ENCODE measurements at places on chromosomes 4 and X. TPM values are rescaled to one million over a fixed set of nuclear protein-coding genes. Genes with fewer than 3 reads are reported as not detected.

- H3K4me1 ChIP-seq, result no peaks in the 10 kb centered on the region
- H3K27ac ChIP-seq, result no peak overlapping the region
- no peaks in the 10 kb centered on the region for H3K27me3 ChIP-seq
- no peaks in the 10 kb centered on the region for H3K36me3 ChIP-seq
- no peak overlapping the region for H3K4me3 ChIP-seq
- DNase-seq, result no peak
Observed at GRCh38 chr4:91434631-91435030, 869.1 kb upstream of the GRID2 start.

Gene GCNA
- total RNA-seq, result 2.9 TPM

- H3K36me3 ChIP-seq, result peaks cover 5% of the 10 kb centered on the region
- H3K4me1 ChIP-seq, result peaks cover 14% of the 10 kb centered on the region
- H3K4me3 ChIP-seq, result no peak overlapping the region
- H3K27ac ChIP-seq, result no peak overlapping the region
Observed at GRCh38 chrX:130147631-130148030, 18.0 kb downstream of the AIFM1 start.

- no peaks in the 10 kb centered on the region for H3K27me3 ChIP-seq
- no peaks in the 10 kb centered on the region for H3K36me3 ChIP-seq
- H3K4me3 ChIP-seq, result peak overlapping the region; percentile 26
- DNase-seq, result no peak
Observed at GRCh38 chrX:24099394-24099793, 44.6 kb downstream of the EIF2S3 start.

Gene BRCC3
- total RNA-seq, result 18.0 TPM

DNA sequence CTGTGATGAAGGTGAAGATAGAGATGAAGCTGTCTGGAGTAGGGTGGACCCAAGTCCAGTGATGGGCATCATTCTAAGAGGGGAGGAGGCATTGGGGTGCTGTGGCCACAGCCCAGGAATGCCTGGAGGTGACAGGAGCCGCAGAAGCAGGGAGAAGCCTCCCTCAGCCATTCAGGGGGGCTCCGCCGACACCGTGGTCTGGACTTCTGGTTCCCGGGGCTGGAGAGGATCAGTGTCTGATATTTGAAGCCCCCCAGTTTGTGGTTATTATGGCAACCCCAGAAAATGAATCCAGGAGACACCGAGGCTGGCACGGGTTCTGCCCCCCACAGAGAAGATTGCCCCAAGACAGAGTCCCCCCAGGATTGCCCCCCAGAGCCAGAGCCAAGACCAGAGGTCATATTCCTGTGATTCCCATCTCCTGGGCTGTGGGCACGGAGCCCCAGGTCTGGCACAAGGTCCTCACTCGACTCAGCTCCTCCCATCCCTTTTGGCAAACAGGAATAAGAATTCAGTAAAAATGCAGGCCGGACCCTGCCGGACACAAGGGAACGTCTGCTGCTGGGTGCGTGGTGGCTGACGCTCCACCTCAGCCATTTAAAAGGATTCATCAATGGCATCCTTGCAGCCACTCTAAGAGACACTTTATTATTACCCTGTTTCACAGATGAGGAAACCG is 116.6 kb downstream of the CPZ start:
- no peaks in the 10 kb centered on the region for H3K4me1 ChIP-seq
- H3K4me3 ChIP-seq, result no peak overlapping the region
- peaks cover 53% of the 10 kb centered on the region for H3K27me3 ChIP-seq
- H3K27ac ChIP-seq, result no peak overlapping the region

Gene CT45A1
- total RNA-seq, result not detected

DNA sequence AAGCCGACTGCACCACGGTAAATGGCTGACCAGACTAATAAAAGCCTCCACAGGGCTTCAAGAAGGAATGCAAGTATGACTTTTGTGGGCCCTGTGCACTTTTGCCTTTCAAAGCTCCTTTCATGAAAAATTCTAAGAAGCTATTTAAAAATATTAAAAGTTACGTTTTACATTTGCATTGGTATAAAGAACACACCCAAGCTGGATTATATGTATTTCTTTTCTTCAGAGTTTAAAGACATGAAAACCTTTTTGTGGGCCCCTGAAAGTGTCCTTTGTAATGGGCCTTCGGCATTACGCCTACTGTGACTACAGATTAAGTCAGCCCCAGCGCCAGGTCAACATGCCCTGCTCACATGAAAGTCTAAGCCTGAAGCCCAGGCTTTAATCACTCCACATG is 20.5 kb upstream of the ASB5 start:
- H3K36me3 ChIP-seq, result no peaks in the 10 kb centered on the region
- H3K27me3 ChIP-seq, result no peaks in the 10 kb centered on the region
- DNase-seq, result no peak
- no peak overlapping the region for H3K27ac ChIP-seq
- H3K4me1 ChIP-seq, result peaks cover 7% of the 10 kb centered on the region

DNA sequence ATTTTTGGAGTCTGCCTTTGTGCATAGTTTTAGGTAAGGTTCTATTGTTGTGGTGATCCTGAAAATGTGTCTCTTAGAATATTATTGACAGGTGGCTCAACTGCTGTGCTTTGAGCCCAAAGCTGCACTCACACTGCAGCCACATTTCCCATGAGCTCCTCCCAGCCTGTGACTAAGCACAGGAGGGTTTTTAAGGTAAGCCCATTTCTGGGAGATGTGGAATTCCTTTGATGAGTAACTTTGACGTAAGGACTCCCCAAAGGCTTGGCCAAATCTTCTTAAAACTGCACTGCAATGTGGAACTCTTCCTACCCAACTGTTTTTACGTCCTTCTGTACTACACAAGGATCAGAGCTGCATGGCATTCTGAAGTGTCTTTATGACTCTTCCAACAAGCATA is 20.0 kb upstream of the TMPRSS11A start:
- H3K4me3 ChIP-seq, result no peak overlapping the region
- no peak overlapping the region for H3K27ac ChIP-seq
- peaks cover 21% of the 10 kb centered on the region for H3K27me3 ChIP-seq
- H3K36me3 ChIP-seq, result no peaks in the 10 kb centered on the region
- H3K4me1 ChIP-seq, result no peaks in the 10 kb centered on the region

GRCh38 chr4:183924362-183925044 is 19.4 kb downstream of the STOX2 start:
- H3K27me3 ChIP-seq, result no peaks in the 10 kb centered on the region
- H3K4me1 ChIP-seq, result no peaks in the 10 kb centered on the region
- no peak overlapping the region for H3K4me3 ChIP-seq
- DNase-seq, result no peak
- no peaks in the 10 kb centered on the region for H3K36me3 ChIP-seq
- no peak overlapping the region for H3K27ac ChIP-seq

Gene EIF2S3
- total RNA-seq, result 178 TPM

Gene HAUS7
- total RNA-seq, result 46.0 TPM

- no peak overlapping the region for H3K27ac ChIP-seq
- H3K36me3 ChIP-seq, result no peaks in the 10 kb centered on the region
- H3K27me3 ChIP-seq, result peaks cover 43% of the 10 kb centered on the region
- DNase-seq, result no peak
- H3K4me1 ChIP-seq, result no peaks in the 10 kb centered on the region
- no peak overlapping the region for H3K4me3 ChIP-seq
Observed at GRCh38 chrX:47707031-47707780, 48.2 kb upstream of the UXT start.

- no peaks in the 10 kb centered on the region for H3K36me3 ChIP-seq
- DNase-seq, result no peak
- no peaks in the 10 kb centered on the region for H3K27me3 ChIP-seq
- no peak overlapping the region for H3K4me3 ChIP-seq
- no peak overlapping the region for H3K27ac ChIP-seq
- H3K4me1 ChIP-seq, result no peaks in the 10 kb centered on the region
Observed at GRCh38 chrX:146054311-146054710, 236.7 kb downstream of the SLITRK2 start.

Gene GASK1B
- total RNA-seq, result 0.51 TPM

Gene PDCL2
- not detected for total RNA-seq

- peak overlapping the region; percentile 87 for H3K4me3 ChIP-seq
- peak; percentile 13 for DNase-seq
- peak overlapping the region; percentile 15 for H3K27ac ChIP-seq
- no peaks in the 10 kb centered on the region for H3K27me3 ChIP-seq
Observed at GRCh38 chr4:145177511-145177905, 2.9 kb downstream of the OTUD4 start.

Gene USP17L5
- total RNA-seq, result not detected

DNA sequence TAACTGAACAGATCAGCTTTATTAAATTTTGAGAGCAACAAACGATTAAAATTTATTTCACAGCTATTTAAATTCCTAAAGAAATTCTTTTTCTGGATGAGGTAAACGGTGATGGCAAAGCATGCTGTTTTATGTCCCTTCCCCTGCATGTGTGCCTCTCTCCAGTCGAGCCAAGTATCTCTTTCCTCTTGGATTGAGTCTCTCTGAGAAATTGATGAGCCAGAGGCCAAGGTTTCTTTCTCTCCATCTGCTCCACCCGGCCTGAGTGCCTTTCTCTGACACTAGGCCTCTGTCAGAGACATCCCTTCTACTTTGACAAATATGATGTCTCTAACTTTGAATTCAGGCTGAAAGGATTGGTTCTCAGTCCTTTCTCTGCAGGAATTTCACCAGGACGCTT is 42.6 kb upstream of the PARM1 start:
- H3K27me3 ChIP-seq, result no peaks in the 10 kb centered on the region
- H3K36me3 ChIP-seq, result no peaks in the 10 kb centered on the region
- no peak overlapping the region for H3K27ac ChIP-seq
- H3K4me3 ChIP-seq, result no peak overlapping the region
- DNase-seq, result no peak

Gene DNAAF6
- total RNA-seq, result not detected

DNA sequence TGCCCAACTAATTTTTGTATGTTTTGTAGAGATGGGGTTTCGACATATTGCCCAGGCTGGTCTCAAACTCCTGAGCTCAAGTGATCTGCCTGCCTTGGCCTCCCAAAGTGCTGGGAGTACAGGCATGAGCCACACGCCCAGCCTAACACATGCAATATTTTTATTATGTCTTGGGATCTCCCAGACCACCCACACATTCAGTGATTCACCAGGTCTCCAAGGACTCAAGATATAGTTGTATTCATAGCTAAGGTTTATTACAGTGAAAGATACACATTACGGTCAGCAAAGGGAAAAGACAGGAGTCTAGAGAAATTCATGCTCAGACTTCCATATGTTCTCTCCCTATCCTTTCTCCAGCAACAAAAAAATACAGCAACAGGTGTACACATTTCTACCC is 25.5 kb upstream of the FAM120C start:
- no peak overlapping the region for H3K4me3 ChIP-seq
- no peaks in the 10 kb centered on the region for H3K27me3 ChIP-seq
- no peaks in the 10 kb centered on the region for H3K4me1 ChIP-seq
- DNase-seq, result no peak
- no peak overlapping the region for H3K27ac ChIP-seq
- no peaks in the 10 kb centered on the region for H3K36me3 ChIP-seq

- DNase-seq, result no peak
- no peaks in the 10 kb centered on the region for H3K36me3 ChIP-seq
- no peak overlapping the region for H3K4me3 ChIP-seq
- H3K27me3 ChIP-seq, result no peaks in the 10 kb centered on the region
- H3K4me1 ChIP-seq, result no peaks in the 10 kb centered on the region
Observed at GRCh38 chr4:107219681-107220080, 183.6 kb upstream of the DKK2 start.

DNA sequence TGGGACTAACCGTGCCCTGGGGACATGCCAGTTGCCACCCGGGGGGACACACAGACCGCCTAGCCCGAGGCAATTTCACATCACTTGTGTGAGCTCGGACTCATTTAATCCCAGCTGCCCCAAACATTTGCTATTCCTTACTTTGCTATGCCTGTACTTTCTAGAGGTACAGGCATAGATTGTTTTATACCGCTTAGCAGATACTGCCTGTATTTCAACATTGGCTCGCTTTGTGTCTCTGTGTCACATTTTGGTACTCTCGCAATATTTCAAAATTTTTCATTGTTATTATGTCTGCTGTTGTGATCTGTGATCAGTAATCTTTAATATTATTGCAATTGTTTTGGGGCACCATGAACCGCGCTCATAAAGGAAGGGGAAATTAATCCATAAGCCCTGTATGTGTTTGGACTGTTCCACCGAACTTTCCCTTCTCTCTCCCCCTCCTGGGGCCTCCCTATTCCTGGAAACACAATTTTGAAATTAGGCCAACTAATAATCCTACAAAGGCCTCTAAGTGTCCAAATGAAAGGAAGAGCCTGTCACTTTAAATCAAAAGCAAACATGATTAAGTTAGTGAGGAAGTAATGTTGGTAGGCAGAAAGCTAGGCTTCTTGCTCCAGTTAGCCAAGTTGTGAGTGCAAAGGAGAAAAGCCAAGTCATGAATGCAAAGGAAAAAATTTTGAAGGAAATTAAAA is 568 bp upstream of the CASP6 start:
- no peaks in the 10 kb centered on the region for H3K27me3 ChIP-seq
- peak; percentile 7 for DNase-seq
- peaks cover 9% of the 10 kb centered on the region for H3K4me1 ChIP-seq
- peak overlapping the region; percentile 96 for H3K4me3 ChIP-seq
- H3K36me3 ChIP-seq, result no peaks in the 10 kb centered on the region

GRCh38 chr4:1449475-1449832 is 43.2 kb upstream of the NKX1-1 start:
- H3K27ac ChIP-seq, result no peak overlapping the region
- H3K4me1 ChIP-seq, result no peaks in the 10 kb centered on the region
- H3K27me3 ChIP-seq, result peaks cover 3% of the 10 kb centered on the region
- DNase-seq, result no peak
- H3K4me3 ChIP-seq, result no peak overlapping the region

DNA sequence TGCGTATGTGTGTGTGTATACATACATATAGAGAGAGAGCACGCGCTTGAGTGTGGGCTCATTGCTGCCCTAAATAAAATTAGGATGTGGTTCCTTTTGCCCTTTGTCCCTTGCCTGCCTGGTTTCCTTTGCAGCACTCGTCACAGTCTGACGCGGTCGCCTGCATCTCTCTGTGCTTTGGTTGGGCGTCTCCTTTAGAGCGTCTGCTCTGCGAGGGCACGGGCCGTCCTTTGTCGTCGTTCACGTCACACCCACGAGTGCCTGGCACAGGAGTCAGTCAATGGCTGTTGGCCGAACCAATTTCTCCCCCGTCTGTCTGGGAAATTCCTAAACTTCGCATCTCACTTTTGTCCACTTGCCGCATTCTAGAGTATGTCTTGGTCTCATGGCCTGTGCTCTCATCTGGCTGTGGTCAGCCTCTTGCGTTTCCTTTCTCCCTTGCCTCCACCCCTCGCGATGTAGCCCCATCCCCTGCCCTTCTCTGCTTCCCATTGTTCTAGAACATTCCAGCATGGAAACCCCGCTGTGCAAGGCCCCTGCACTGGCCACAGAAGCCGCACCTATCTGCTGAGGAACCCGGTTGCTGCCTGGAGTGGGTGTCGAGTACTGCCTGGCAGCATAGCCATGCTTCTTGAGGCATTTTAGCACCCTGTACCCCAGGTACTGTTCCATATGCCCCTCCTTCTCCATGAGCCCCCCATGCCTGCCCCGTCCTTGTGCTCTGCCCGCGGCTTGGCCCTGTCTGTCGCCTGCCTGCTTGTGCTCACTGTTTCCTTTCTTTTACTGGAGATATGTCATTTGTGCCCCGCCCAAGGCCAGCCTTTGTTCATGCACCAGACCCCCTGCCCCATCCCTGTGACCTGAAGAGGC is 8.0 kb downstream of the MAEA start:
- H3K36me3 ChIP-seq, result no peaks in the 10 kb centered on the region
- no peaks in the 10 kb centered on the region for H3K27me3 ChIP-seq
- H3K4me1 ChIP-seq, result no peaks in the 10 kb centered on the region
- H3K4me3 ChIP-seq, result no peak overlapping the region
